Adrenal gland (tissue), 19 donors: ENCODE measurements at places on chromosomes 3 and 15. TPM values are rescaled to one million over a fixed set of nuclear protein-coding genes. Genes with fewer than 3 reads are reported as not detected.

DNA sequence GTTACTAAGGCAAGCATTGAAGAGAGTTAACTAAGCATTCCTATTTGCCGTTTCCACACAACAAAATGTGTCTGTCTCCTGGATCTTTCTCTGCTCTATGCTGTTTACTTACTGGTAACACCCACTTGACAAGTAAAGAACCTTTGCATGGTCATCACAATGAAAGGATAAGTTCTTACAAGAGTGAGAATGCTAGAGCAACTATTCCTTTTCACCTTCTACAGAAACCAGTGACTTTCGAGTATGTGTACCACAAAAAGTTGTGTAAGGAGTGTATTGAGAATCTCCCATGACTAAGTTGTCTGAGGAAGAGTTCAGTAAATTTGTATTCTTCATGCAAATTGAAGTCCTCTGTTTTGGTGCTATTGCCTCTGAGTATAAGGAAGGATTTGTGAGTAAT, 10.8 kb downstream of the TIPARP start:
- no peak for DNase-seq
- H3K4me1 ChIP-seq, result peaks cover 86% of the 10 kb centered on the region

- no peak for DNase-seq
- no peak overlapping the region for H3K4me3 ChIP-seq
- H3K36me3 ChIP-seq, result no peaks in the 10 kb centered on the region
- H3K27me3 ChIP-seq, result no peaks in the 10 kb centered on the region
- H3K27ac ChIP-seq, result no peak overlapping the region
Measured at GRCh38 chr3:155242342-155242741, 51.1 kb downstream of the STRIT1 start.

- H3K4me1 ChIP-seq, result peaks cover 5% of the 10 kb centered on the region
- no peaks in the 10 kb centered on the region for H3K36me3 ChIP-seq
- DNase-seq, result no peak
Measured at GRCh38 chr15:50057196-50057595, 61.8 kb downstream of the ATP8B4 start.

DNA sequence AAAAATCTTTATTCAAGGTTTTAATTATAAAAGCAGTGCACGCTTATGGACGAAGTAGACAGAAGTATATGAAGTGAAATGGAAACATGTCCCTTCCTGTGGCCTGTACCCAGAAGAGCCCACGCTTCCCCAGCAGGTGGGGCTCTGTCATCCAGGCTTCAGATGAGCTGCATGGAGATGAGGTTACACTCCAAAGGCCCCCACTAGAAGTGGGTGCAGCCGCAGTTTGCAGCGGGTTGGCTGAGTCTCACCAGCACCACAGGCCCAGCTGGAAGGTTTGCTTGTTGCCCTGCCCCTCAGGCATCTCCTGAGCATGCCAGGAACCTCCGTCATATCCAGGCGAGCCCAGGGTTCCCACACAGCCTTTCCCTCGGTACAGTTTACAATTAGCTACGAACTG, 33.1 kb downstream of the PRR20G start:
- no peaks in the 10 kb centered on the region for H3K4me1 ChIP-seq
- no peaks in the 10 kb centered on the region for H3K27me3 ChIP-seq
- no peaks in the 10 kb centered on the region for H3K36me3 ChIP-seq
- H3K4me3 ChIP-seq, result no peak overlapping the region
- no peak overlapping the region for H3K27ac ChIP-seq

GRCh38 chr3:25531971-25532370, 103.9 kb downstream of the RARB start:
- no peak overlapping the region for H3K27ac ChIP-seq
- DNase-seq, result no peak
- no peaks in the 10 kb centered on the region for H3K4me1 ChIP-seq
- H3K4me3 ChIP-seq, result no peak overlapping the region

DNA sequence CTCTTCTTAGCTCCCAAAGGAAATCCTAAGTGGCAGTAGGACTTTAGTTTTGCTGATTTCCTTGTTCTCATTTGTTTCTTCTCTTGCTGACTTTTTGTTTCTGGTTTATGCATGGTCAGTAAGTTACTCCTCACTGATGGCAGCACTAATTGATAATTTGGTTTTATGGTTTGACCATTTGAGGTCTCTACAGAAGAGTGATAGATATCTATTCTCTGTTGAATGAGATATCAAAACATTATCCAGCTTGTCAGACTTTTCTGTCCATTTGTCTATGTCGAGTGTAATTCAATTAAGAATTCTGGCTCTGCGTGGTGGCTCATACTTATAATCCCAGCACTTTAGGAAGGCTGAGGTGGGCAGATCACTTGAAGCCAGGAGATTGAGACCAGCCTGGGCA, 84.5 kb upstream of the PLXND1 start:
- peaks cover 15% of the 10 kb centered on the region for H3K4me1 ChIP-seq
- no peaks in the 10 kb centered on the region for H3K36me3 ChIP-seq
- H3K27me3 ChIP-seq, result no peaks in the 10 kb centered on the region
- no peak overlapping the region for H3K4me3 ChIP-seq
- H3K27ac ChIP-seq, result no peak overlapping the region

GRCh38 chr3:159929171-159930141, 59.2 kb upstream of the IL12A start:
- DNase-seq, result no peak
- H3K4me1 ChIP-seq, result no peaks in the 10 kb centered on the region

DNA sequence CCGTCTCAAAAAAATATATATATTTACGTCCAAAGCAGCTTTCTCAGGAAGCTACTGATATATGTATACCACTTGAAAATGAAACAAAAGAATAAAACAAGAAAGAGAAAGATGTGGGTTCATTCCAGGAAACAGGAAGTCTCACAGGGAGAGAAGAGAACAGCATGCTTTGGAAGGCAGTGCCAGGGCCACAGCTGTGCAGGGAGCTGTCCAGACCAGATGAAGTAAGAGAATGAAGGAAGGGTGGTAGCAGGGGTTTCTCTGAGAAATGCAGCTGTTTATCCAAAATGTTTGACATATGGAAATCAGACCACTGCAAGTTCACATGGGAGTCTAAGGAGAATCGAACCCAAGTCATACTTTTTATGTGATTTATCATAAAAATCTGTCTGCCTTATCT, 8.9 kb upstream of the GPR27 start:
- H3K4me3 ChIP-seq, result no peak overlapping the region
- no peaks in the 10 kb centered on the region for H3K36me3 ChIP-seq
- no peak overlapping the region for H3K27ac ChIP-seq
- no peak for DNase-seq
- H3K4me1 ChIP-seq, result no peaks in the 10 kb centered on the region

DNA sequence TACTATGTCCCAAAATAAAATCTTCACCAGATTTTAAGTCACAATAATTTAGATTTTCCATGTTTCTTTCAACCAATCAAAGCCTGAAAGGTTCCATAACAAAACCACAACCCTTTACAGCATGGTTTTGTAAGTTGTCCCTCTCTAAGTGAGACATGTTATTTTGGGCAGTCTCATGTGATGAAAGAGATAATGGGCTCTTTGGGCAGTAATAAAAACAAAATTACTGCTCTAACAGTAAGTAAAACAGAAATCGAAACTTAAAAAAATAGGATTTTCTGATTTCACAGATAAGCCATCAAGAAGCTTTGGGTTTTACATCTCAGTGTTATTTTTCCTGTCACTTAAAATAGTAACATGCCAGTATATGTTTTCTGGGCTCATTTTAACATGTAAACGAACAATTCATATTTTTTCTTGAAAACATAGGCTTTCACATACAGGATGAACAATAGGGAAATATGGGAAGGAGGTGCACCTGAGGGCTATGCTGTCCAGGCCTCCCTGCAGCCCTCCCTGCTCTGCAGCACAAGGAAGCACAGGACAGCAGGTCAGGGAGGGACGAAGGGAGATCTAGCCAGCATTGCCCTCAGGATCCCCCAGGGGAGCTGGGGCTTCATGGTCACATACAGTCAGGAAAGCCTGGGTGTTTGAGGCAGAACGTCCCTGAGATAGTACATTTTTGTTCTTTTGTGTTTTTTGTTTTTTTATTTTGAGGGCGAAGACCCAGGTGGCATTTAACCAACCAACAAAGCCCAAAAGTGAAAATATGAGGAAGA, 157.4 kb downstream of the SHOX2 start:
- H3K4me1 ChIP-seq, result no peaks in the 10 kb centered on the region
- no peak overlapping the region for H3K27ac ChIP-seq
- no peak for DNase-seq
- H3K27me3 ChIP-seq, result no peaks in the 10 kb centered on the region
- no peak overlapping the region for H3K4me3 ChIP-seq

DNA sequence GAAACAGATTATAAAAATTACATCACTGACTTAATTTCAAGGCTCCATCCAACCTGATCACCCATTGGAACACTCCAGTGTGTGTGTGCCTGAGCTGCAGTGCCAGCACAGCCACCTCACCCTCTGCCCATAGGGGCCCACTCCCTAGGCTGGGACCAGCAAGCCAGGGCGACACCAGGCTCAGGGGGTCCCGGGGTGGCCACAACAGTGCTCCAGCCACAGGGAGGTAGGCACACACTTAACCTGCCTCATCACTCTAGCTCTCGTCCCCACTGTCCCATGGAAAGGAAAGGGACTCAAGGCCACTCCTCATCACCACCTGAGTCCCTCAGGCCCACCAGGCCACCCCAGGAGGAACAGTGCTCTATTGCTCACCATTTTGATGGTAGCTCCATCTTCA, 24.9 kb downstream of the ZXDC start:
- H3K4me1 ChIP-seq, result peaks cover 14% of the 10 kb centered on the region
- peak; percentile 47 for DNase-seq
- H3K27ac ChIP-seq, result no peak overlapping the region
- H3K4me3 ChIP-seq, result no peak overlapping the region
- no peaks in the 10 kb centered on the region for H3K27me3 ChIP-seq

DNA sequence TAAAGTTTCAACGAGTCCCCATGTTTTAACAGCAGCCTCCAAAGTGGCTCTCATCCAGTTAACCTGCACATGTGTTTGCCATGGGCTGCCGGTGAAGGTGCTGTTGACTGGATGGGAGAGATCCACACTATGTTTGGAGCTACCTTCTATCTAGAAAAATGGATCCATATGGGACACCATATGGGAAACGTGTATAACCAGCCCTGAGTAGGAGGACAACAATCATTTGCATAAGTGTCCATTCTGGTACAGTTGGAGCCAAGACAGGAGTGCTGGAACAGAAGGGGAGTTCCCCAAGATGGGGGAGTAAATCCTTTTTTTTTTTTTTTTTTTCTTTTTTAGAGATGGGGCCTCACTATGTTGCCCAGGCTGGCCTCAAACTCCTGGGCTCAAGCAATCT, 36.6 kb downstream of the MKRN2 start:
- no peak for DNase-seq
- H3K27me3 ChIP-seq, result no peaks in the 10 kb centered on the region
- H3K4me1 ChIP-seq, result peaks cover 13% of the 10 kb centered on the region
- no peaks in the 10 kb centered on the region for H3K36me3 ChIP-seq

- H3K27me3 ChIP-seq, result no peaks in the 10 kb centered on the region
- H3K36me3 ChIP-seq, result no peaks in the 10 kb centered on the region
- H3K4me1 ChIP-seq, result peaks cover 15% of the 10 kb centered on the region
Measured at GRCh38 chr15:37131621-37132020, 31.3 kb upstream of the MEIS2 start.

TMEM266 gene
- polyA plus RNA-seq, result 2.5 TPM

BSN gene
- 1.3 TPM for polyA plus RNA-seq

NCEH1 gene
- 5.8 TPM for polyA plus RNA-seq

XCR1 gene
- polyA plus RNA-seq, result not detected

PPIP5K1 gene
- polyA plus RNA-seq, result 28.1 TPM
